ENCODE measurements at places on chromosomes 12 and 14.

DNA sequence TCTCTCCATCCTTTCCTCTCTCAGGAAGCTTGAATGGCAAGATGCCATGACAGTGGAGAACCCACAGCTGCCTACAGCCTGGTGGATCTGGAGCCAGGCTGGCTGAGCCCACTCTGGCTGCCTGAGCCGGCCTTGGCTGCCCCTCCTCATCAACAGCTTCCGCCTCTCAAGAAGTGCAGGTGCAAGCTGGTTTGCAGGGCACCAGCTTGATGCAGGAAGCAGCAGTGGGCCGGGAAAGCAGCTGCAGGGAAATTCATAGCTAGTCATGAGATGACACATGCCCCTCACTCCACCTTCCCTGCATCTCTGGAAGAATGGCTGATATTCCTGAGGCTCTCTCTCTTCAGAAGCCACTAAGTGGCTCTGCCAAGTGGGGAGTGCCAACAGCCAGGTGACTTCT is 289.1 kb downstream of the RPS29 start:
- no peak for DNase-seq

DNA sequence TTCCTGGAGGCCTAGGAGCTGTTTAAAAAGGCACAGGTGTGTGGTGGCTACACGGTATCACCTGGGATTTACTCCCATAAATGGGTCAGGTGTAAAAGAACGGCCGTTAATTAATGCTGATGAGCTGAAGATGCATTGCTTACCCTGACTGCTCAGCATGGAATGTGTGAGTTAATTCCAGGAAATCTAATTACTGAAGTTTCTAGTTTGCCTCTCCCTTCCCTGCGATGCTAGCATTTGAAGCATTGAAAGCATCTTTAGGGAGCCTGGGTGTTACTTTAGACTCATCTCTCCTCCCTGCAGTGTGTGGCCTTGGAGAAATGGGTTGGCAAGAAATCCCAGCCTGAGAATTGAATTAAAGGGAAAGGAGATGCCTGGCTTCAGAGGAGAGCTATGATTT is 415.9 kb downstream of the FUT8 start:
- no peak for DNase-seq

DNA sequence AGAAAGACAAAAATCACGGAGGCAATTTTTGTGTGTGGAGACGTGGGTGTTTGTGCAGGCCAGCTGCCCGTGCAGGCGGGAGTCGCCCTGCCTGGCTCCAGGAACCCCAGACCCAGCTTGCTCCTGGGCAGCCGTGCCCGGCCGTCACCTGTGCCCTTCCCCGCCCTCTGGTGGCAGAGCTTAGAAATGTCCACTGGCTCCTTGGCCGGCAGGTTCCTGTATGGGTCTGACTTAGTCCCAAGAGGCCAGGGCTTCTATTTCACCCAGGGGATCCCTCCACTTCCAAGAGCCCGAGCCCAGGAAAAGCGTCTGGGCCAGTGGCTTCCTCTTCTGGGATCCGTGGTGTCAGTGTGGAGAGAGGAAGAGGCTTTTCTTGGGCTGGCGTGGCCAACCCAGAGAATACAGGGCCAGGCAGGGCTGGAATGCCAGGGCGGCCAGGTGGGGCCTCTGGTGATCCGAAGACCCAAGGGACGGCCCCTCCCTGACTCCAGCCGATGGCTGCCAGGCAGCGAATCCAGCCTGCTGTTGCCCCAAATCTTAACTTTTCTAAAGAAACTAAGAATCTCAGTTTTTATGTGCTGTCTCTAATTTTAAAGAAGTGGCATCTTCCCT is 120.9 kb downstream of the TMEM132C start:
- peak; percentile 57 for DNase-seq

DNA sequence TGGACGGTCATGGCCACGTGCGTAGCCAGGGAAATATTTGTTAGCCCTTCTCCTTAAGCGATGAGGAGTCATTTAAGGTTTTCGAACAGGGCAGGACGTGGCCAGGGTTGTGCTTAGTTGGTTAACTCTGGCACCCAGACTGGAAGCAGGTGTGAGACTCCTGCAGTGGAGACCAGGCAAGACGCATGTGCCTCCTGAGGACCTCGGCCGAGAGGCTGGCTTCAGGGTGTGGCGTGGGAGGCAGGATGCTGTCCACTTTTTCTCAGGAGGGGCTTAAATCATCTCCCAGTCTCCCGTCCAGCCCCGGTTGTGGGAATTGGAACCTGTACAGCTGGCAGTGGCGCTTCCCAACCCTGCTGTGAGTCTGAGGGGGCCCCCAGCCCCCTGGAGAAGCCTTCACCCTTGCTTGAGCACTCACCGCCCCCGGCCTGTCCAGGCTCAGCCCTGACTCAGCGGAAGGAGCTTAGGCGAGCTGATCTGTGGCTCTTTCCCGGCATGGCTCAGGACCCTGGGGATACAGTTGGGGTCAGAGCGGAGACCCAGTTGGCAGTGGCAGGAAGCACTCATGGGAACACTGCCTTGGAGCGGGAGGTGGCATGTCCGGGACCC is 46.3 kb upstream of the TSPAN9 start:
- no peak for DNase-seq

GRCh38 chr14:102154821-102155549 is 15.3 kb downstream of the WDR20 start:
- no peak for DNase-seq

DNA sequence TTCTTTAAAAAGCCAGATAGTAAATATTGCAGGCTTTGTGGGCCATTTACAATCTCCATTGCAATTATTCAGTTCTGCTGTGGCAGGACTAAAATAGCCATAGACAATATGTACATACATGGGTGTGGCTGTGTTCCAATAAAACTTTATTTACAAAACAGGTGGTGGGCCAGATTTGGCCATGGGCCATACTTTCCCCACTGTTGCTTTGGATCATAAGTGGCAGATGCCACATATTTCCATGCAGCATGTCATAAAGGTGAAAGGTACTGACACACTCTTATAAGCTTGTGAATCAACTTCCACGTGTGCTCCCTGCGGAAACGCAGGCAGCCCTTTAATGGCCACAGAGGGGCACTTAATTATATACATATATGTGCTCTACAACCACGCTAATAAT is 244.4 kb upstream of the FOXN3 start:
- DNase-seq, result no peak

GRCh38 chr14:73189651-73190050 is 47.7 kb upstream of the PAPLN start:
- DNase-seq, result no peak

- DNase-seq, result no peak
Observed at GRCh38 chr14:48925184-48925583, 661.0 kb downstream of the RPS29 start.

DNA sequence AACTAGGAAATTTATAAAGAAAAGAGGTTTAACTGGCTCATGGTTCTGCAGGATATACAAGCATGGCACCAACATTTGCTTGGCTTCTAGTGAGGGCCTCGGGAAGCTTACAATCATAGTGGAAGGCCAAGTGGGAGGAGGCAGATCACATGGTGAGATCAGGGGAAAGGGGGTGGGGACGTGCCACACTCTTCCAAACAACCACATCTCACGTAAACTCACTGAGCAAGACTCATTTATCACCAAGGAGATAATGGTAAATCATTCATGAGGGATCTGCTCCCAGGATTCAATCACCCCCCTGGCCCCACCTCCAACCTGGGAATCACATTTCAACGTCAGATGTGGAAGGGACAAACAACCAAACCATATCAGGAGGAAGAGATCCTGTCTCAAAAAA is 35.8 kb downstream of the NUMB start:
- DNase-seq, result no peak

DNA sequence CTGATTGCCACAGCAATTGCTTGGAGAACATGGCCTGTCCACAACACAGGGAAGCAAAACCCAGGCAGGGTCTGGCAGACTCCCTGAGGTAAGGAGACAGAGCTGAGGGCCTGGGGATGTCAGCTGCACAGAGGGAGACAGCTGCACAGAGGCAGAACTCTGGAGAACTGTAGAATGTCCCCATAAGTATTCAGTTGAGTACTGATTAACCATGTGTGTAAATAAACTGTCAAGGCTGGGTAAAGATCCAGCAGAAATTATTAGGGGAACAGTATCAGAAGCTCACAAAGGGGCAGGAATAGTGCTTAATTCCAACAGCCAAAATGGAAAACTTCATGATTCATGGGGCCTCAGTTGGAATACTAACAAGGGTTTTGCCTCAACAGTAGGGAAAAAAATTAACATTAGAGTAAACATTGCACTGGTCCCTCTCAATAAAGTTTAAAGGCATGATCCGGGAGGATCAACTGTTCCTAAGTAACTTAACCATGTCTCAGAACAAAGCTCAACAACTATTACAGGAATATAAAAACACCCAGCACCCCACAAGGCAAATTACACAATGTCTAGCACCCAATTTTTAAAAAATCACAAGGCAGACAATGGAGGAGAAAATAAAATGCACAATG is 201.3 kb upstream of the RASSF8 start:
- no peak for DNase-seq

DNA sequence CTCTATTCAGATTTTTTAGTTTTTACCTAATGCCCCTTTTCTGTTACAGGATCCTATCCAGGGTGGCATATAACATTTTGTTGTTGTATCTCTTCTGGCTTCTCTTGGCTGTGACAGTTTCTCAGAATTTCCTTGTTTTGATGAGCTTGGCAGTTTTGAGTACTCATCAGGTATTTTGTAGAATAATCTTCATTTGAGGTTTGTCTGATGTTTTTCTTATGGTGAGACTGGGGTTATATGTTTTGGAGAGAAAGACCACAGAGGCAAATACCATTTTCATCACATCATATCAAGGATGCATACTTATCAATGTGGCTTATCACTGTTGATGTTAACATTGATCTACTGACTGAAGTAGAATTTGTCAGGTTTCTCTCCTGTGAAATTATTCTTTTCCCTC is 14.0 kb upstream of the LYZ start:
- no peak for DNase-seq

GRCh38 chr12:67782573-67782972 is 134.0 kb downstream of the DYRK2 start:
- no peak for DNase-seq

DNA sequence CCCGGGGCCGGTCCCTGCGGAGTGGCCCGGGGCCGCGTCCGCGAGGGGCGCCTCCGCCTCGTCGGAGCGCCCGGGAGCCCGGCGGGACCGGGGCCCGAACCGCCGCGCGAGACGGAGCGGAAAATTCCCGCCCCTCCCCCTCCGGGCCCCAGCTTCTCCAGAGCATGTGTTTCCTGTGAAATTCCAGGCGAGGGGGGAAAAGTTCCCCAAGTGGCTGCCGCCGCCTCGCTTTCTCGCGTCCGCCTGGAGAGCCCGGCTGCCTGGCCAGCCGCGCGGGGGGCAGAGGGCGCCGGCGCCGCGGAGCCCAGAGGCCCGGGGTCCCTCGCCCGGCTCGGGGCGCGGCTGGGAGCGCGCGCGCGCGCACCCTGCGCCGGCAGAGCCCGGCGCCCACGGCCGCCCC is 904 bp downstream of the CACNA1C start:
- peak; percentile 13 for DNase-seq

DNA sequence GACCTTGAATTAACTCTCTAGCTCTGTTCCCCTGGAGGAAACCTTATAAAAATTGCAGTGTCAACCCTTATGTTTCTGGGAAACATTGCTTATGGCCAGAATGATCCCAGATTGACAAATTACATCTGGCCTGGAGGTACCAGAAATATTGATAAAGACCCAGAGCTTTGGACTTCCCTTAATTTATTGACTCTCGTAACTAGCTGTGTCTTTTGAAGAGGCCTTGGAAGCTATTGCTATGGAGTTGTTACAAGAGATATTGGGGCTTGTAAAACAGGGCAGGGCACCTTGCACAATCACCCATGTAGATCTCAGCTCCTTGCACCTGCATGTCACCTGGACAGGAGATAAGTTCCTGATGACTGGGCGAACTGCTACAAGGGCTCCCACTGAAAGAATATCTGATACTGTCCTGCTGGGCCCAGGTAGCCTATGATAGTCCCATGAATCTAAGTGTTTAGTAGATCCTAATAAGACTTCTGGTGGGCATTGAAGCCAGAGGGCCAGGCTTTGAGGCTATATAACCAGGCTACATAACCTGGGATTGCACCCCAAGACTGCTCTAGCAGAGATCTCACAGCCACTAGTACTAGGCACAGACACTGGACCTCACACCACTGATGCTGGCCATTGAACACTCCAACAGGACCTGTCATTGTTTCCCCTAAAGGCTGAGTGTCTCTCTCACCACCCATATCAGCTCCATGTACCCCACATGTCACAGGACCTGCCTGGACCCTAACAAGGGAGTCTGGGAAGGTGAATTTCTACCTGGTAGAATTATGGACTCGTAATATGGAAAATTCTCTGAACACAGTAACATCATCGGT is 135.7 kb upstream of the PWP1 start:
- no peak for DNase-seq

DNA sequence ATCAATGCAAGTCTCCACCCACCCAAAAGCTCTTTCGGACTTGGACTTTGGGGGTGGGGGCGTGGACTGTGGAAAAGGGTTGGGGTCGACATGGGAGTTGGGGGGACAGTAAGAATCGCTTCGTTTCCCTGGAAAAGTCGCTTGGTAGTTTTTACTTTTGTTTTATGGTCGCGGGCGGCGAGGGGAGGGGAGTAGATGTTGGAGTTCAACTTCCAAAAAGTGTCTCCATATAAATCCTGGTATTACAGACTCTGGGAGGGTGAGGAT is 568 bp upstream of the BCL11B start:
- DNase-seq, result no peak

GRCh38 chr14:103848175-103849077 is 1.1 kb upstream of the PPP1R13B start:
- no peak for DNase-seq

DNA sequence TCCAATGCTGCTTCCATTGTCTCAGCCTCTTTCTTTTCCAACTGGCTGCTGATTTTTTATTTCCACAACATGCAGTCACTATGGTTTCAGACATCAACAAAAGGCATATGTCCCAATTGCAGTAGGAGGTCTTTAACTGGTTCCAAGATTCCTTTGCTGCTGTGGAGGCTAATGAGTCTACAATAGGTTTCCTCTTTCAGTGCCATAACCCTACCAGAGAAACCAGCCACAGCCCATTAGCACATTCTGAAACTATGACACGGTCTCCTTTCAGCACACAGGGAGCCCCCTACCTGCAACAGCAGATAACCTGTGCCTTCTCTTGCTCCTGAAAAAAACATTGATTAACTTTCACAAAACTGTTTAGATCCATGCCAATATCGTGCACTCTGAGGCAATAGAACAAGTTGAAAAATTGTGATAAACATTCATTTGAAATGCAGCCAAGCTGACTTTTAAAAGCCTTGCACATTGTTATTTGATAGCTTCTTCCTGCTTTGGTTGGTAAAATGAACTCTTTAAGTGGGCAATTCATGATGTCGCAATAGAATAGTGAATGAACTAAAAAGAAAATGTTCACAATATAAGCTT is 32.4 kb downstream of the PLEKHG7 start:
- peak; percentile 16 for DNase-seq

All from HEK293T (cell line).